ENCODE measurements at places on chromosomes 11 and 22. TPM values are rescaled to one million over a fixed set of nuclear protein-coding genes. Genes with fewer than 3 reads are reported as not detected.

INSC gene
- total RNA-seq = not detected

TUBA8 gene
- total RNA-seq = 2.5 TPM

TRIM48 gene
- total RNA-seq = not detected

TMPRSS6 gene
- total RNA-seq = not detected

MUC6 gene
- total RNA-seq = not detected

DNA sequence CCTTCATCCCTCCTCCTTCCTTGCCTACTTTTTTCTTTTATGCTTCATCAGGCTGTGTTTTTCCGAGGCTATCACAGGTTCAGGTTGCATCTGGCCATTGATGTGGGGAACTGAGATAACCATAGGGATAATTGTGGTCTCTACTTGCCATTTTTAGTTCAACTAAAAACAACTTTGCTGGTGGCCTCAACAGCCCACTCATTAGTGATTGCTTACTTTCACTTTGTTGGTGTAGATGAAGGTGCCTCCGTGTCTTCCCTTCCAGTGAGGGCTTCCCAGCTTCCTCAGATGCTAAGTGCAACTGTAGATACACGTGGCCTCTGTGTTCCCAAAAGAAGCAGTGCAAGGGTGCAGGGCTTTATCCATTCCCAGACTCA is 35.0 kb downstream of the KCNJ1 start:
- no peak for DNase-seq

DNA sequence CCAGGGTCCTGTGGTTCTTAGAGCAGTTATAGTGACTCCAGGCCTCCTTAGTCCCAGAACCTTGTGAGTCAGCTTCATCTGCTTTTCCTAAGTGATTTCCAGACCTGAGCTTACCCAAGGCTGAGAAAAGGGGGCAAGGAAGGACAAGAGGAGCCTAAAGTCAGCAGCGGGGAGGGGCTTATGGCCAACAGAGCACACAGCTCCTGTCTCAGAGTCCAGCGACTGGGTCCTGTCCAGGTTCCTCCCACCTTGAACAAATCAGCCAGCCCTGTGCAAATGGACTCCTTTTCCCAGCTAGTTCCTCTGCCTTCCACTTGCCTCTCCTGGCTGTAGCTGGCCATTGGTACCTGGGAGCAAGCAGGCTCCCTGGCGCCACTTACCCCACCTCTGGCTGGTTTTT is 10.9 kb downstream of the BACE1 start:
- no peak for DNase-seq

- no peak for DNase-seq
These were observed 41.1 kb downstream of the PHF21B start for GRCh38 chr22:44968736-44969135.

GRCh38 chr22:24954114-24954463 is 1.6 kb downstream of the KIAA1671 start:
- DNase-seq = no peak

DNA sequence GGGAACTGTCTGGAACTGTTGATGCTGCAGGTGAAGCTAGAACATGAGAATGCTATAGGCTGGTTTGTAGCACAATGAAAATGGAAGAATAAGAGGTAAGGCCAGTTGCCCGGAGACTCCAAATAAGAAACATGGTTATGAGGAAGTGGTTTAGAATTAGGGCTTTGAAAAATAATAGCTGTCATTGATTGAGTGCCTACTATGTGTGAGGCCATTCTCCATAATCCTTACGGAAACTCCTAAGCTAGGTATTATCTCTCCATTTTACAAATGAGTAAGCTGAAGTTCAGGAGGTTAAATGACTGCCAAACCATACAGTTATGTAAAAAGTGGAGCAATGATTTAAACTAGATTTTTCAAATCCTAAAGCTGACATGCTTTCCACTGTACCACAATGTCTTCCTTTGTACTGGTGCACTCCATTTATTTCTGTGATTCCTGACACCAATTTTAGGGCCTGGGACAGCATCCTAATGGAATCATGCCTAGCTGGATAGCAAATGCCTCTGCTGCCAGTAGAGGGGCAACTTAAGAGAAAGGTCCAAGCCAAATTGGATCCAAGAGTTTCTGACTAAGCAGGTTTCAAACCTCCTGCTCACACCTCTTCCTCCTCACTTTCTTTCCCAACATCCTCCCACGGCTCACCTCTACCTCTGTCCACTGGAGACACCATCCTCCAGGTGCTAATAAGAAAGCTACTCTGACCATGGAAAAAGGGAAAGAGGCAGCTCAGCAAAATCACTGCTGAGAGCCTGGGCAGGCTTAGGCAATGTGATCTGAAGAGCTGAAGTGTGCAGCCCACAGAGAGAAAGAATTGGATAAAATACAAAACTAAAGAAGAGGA is 46.9 kb upstream of the PICALM start:
- DNase-seq = no peak

DNA sequence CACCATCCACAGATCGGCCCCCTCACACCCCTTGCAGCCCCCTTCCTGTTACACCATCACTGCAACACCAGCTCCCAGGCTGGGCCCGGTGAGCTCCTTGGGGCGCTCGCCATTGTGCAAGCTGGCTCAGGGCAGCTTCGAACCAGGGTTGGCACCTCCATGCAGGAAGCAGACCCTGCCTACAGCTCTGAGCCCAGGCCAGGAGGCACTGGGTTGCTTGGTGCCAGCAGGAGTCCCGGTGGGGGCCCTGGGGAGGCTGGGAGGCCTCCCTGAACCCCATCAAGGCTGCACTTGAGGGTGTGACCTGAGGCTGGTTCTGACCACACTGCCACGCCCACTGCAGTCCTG is 417.1 kb downstream of the CTTN start:
- no peak for DNase-seq

DNA sequence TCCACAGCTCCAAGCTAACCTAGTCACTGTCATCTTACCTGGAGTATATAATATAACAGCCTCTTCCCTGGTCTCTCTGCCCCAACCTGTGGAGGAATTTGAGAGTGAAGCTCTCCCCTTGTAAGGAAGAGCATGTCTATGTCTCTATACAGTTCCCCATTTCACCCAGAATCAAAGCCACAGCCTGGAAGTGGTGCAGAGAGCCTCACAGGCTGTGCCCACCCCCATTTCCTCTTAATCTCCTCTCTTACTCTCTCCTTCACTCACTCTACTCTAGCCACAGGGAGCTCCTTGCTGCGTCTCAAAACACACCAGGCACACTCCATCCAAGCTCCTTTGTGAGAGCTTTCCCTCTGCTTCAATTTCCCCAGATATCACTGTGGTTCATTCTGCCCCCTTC is 302.5 kb upstream of the ISX start:
- no peak for DNase-seq

GRCh38 chr11:65425971-65426838 is 3.6 kb downstream of the NEAT1 start:
- no peak for DNase-seq

- no peak for DNase-seq
These were observed 30.1 kb upstream of the SMPD1 start for GRCh38 chr11:6360183-6360582.

DNA sequence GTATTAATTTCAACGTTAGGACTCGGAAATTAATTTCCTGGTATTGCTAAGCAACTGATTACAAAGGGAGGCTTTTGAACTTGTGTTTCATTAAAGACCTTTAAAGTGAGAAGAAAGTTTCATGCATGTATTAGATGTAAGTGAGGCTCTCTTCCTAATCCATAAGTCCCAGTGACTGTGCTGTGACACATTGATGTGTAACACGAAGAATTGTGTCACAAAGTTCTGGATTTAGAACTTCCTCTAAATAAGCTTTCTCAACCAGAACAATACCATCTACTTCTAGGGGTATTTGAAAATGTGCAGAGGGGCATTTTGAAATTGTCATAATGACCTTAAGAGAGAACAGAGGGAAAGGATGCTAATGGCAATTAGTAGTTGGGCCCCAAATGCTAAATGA is 14.4 kb downstream of the DCUN1D5 start:
- DNase-seq = no peak

- DNase-seq = no peak
These were observed 522.6 kb downstream of the TMEM135 start for GRCh38 chr11:87560352-87560751.

GRCh38 chr11:69721745-69722144 is 17.9 kb upstream of the FGF19 start:
- no peak for DNase-seq
